ENCODE measurements at places on chromosomes 12 and 14.

DNA sequence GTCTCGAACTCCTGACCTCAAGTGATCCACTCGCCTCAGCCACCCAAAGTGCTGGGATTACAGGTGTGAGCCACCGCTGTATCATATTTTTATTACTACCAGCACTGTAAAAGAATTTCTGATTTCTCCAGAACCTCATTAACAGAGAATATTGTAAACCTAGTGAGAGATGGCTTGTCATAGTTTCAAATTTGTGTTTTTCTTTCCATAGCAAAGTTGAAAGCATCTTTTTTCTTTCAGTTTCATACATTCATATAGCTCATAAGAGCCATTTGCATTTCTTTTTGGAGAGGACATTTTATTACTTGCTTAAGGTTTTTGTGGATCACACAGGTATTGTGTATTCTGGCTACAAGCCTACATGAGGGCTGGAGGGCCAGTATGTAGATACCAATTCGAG, 58.0 kb downstream of the MIS18BP1 start:
- DNase-seq, result no peak

DNA sequence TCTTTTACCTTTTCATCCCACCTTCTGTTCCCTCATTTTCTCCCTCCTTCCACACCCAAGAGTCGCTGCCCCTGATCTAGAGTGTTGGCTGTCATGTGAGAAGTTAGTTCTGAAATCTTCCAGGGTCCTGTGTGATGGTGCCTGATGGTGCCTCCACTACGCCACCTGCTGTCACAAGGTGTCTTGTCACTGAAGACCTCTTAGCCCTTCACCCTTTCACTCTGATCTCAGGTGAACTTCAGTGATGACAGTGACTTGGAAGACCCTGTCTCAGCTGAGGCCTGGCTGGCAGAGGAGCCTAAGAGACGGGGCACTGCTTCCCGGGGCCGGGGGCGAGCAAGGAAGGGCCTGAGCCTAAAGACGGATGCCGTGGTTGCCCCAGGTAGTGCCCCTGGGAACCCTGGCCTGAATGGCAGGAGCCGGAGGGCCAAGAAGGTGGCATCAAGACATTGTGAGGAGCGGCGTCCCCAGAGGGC, 7.6 kb upstream of the PFDN5 start:
- DNase-seq, result peak; percentile 88

DNA sequence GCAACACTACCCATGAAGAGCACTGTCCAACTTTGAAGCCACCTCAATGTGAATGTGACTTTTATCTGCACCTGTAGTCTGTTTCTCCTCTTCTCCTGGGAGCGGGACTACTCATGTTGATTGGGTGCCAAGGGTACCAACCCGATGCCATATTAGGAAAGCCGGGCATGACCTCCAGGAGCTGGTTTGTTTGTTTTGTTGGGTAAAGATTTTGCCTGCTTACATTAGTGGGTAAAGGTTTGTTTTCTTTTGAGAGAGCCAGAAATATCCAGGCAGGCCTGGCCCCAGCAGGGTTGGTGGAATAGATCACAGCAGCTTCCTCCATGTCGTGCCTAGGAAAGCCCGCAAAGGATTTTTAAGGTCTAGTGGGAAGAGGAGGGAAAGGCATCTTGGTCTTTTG, 19.7 kb upstream of the ITPK1 start:
- DNase-seq, result no peak

- no peak for DNase-seq
Measured at GRCh38 chr12:83796531-83796930, 1109.8 kb downstream of the TMTC2 start.

DNA sequence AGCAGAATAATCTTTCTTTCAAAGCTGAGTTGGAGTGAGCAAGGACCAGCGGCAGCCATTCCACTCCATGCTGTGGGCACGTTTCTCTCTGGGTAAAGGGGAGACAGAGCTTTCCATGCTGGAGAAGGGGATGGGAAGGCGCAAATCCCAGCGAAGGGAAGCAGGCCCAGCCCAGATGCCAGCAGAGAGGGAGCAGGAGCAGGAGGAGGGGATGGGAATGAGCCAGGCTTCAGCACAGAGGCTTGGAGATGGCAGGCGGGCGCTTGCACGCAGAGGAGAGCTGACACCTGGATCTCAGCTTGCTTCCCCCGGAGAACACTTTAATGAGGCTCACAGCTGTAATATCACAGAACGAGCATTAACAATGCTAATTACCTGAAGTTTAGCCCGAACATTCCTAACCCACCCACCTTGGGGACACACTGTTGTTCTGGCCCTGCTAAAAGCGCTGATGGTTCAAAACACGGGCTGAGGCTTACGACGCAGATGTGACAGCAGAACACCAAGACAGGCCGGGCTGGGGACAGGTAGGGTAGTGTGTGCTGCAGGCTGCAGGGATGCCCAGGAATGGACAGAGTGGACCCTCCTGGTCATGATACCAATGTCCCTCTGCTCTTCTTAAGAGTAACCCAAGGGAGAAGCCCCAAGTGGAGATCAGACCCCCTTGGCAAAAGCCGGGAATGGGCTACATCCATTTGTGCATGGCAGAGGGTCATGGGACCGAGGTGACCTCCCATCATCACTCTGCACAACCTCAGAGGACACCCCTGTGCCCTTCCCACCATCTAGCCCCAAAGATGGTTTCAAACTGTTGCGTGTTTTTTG, 288.6 kb downstream of the DPF3 start:
- no peak for DNase-seq

- DNase-seq, result no peak
Measured at GRCh38 chr14:44291366-44291915, 215.6 kb downstream of the FSCB start.

DNA sequence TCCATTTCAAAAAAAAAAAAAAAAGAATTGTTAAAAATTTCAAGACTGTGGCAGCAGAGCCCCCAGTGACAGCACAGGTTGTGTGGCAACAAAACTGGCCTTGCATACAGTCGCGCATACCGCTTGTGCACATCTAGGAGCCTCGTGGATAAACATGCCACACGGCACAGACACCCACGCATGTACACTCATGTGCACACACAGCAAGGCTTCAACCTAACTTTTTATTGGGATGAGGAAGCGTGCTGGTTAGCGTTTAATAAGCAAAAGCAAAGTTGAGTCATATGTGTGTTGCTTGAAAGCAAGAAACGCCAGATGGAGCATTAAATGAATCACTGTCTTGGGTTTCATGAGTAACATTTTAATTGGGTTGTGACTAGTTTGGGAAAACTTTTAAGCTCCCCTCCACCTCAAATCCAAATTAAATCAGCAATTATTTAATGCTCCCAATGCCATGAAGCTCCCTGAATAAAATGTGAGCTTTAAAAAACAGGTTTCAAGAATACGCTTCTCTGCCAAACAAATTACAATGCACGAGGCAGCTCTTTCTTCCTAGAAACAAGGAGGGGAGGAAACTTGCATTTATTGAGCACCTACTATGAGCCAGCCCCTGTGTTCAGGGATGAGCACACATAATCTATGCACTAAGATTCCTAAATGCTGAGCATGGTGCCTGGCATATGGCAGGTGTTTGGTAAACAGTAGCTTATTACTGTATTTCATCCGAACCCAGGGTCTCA, 35.7 kb upstream of the EML1 start:
- DNase-seq, result no peak

DNA sequence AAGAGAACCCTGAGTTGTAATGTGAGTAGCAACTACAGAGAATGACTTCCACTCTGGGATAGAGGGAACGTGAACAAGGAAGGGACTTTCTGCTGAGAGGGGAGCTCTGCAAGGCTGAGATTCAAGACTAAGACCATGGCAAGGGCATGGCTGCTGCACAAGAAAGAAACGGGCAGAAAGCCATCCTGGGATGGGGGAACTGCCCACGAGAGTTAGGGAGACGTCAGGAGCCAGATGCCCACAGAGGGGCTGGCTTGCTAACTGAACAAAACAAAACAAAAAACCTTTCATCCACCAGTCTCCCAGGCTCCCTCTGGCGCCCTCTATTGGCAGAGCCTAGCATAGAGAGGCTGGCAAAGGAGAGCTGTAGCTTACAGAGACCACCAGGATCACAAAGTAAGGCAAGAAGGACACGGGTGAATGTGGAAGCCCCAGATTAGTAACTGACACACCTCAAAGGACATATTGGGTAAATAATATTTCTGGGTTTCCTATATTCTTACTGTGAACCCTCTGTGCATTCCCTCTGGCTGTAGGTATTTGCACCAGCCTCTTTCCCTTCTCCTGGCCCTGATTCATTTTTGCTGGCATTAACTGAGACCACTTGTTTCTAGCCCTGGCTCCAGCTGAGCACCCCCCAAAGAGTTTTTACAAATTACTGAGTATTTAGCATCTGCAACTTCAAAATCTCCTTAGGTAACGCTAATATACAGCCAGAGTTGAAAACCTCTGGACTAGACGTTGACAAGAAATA, 338.3 kb downstream of the EMP1 start:
- DNase-seq, result peak; percentile 75

DNA sequence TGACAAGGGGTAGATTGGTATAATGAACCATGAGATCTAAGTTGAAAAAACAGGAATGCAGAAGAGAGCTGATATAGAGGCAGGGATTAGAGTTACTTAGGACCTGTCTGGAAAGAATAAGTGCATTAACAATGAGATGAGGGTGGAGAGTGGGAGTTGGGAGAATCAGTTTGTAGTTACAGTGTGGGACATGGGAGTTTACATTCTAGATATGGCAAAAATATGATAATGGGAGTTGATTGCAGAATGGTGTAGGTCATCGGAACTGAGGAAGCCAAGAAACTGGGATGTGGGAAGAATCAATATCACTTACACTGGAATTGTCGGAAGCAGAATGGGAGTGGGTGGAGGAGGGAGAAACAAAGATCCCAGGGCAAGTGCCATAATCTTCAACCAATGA, 301.1 kb upstream of the NPAS3 start:
- DNase-seq, result no peak

DNA sequence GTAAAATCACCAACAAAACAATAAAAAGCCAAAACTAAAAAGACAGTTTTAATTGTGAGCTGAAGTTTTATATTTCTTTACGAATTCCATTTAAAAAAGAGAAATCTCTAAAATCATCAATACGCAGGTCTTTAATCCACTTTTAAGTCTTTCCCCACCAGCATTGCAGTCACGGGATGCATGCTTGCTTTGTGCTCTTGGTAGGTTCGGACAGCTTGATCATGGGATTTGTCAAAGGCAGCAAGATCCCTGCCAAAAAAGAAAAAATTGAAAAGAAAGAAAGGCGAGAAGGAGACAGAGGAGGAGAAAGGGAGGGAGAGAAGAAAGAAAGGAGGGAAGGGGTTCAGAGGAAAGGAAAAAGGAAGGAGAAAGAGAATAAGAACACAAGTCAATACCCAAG, 4.7 kb upstream of the HAL start:
- DNase-seq, result no peak

GRCh38 chr14:72495668-72496067, 398.2 kb downstream of the DPF3 start:
- DNase-seq, result no peak

DNA sequence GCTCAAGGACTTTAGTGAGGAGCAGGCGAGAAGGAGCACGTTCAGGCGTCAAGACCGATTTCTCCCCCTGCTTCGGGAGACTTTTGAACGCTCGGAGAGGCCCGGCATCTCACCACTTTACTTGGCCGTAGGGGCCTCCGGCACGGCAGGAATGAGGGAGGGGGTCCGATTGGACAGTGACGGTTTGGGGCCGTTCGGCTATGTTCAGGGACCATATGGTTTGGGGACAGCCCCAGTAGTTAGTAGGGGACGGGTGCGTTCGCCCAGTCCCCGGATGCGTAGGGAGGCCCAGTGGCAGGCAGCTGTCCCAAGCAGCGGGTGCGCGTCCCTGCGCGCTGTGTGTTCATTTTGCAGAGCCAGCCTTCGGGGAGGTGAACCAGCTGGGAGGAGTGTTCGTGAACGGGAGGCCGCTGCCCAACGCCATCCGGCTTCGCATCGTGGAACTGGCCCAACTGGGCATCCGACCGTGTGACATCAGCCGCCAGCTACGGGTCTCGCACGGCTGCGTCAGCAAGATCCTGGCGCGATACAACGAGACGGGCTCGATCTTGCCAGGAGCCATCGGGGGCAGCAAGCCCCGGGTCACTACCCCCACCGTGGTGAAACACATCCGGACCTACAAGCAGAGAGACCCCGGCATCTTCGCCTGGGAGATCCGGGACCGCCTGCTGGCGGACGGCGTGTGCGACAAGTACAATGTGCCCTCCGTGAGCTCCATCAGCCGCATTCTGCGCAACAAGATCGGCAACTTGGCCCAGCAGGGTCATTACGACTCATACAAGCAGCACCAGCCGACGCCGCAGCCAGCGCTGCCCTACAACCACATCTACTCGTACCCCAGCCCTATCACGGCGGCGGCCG, 1.1 kb downstream of the PAX9 start:
- DNase-seq, result no peak

GRCh38 chr12:9449181-9449580, 158.5 kb downstream of the KLRB1 start:
- peak; percentile 53 for DNase-seq

DNA sequence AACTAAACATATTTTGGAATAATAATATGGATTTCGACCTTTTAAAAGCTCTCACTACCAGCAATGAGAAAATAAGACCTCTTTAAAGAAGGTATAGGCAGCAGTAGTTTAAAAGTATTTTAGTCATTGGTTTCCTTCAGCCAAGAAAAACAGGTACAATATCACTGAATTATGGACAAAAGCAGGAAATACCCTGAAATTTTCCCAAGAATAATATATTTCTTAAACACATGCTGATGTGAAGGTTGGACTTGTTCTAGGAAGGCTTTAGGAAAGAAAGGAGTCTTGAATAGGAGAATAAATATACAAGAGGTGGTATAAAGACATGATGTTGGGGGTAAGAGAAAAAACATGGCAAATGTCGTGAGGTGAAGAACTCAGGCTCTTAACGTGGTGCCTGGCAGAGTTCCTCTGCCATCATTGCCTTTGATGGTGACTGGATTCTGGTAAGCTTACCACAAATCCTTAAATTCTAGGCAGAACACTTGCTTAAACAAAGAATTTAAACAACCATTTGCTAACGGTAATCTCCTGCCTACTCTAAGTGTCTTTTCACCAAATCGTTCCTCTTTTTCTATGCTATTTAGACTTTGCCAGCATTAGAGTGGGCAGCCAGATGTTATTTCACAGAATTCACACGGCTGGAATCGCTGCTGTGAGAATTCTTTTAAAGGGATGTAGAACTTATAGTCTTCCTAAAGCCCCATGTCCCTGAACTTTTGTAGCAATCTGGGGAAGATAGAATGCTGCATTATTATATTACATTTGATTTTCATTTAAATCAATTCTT, 11.9 kb upstream of the NUDT4 start:
- DNase-seq, result no peak

GRCh38 chr14:91281346-91281745, 36.8 kb upstream of the GPR68 start:
- DNase-seq, result no peak

GRCh38 chr12:25730489-25731349, 177.6 kb upstream of the LMNTD1 start:
- DNase-seq, result peak; percentile 34

GRCh38 chr14:30621354-30621939, 672 bp upstream of the SCFD1 start:
- DNase-seq, result peak; percentile 58

- DNase-seq, result no peak
Measured at GRCh38 chr14:26775765-26776563, 178.1 kb upstream of the NOVA1 start.

DNA sequence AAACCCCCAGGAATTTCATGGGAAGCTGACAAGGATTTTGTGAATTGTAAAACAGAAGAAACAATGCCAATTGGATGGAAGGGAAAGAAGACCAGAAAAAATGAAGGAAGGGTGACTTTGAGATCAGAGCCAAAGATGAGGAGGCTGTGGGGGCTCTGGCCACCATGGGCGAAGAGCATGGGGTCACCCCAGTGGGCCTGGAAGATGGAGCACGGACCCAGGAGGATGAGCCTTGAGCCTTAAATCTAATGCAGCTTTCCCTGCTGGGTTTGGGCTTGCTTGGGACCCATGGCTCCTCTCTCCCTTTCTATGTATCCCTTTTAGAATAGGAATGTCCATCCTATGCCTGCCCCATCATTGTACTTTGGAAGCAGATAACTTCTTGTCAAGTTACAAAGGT, 322.2 kb downstream of the TMEM121 start:
- no peak for DNase-seq

All from hematopoietic multipotent progenitor cell treated with erythropoietin and hydrocortisone succinate and interleukin-3 and kit ligand, for 6 days (in vitro differentiated cells).